Pancreas (tissue), 10 donors: ENCODE measurements at places on chromosomes 7 and 10. TPM values are rescaled to one million over a fixed set of nuclear protein-coding genes. Genes with fewer than 3 reads are reported as not detected.

- DNase-seq: no peak
Observed at GRCh38 chr10:12965571-12965970, 35.9 kb downstream of the CCDC3 start.

DNA sequence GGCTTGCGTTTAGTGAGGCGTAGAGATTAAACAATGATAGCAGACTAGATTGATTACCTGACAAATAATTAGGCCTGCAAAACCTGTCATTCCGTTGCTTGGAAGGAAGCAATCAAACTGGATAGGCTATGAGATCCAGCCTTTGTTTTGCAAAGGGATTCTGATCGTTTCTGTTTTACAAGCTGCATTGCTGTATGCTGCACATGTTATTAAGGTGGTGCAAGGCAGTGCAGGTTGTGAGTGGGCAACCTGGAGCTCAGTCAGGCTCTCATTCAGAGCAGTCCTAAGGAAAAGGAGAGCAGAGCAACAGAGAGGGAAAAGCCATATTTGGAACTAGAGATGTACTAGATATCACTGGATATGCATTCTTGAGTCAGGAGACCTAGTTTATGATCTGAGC lies 6.9 kb upstream of the NOBOX start:
- DNase-seq: no peak

- no peak for DNase-seq
Observed at GRCh38 chr10:92110039-92110794, 180.7 kb downstream of the CPEB3 start.

- DNase-seq: no peak
Observed at GRCh38 chr10:109959259-109960145, 36.2 kb upstream of the XPNPEP1 start.

GRCh38 chr10:111934931-111935330 lies 248.6 kb downstream of the GPAM start:
- DNase-seq: no peak

- no peak for DNase-seq
Observed at GRCh38 chr10:36111676-36112075, 469.6 kb upstream of the FZD8 start.

DNA sequence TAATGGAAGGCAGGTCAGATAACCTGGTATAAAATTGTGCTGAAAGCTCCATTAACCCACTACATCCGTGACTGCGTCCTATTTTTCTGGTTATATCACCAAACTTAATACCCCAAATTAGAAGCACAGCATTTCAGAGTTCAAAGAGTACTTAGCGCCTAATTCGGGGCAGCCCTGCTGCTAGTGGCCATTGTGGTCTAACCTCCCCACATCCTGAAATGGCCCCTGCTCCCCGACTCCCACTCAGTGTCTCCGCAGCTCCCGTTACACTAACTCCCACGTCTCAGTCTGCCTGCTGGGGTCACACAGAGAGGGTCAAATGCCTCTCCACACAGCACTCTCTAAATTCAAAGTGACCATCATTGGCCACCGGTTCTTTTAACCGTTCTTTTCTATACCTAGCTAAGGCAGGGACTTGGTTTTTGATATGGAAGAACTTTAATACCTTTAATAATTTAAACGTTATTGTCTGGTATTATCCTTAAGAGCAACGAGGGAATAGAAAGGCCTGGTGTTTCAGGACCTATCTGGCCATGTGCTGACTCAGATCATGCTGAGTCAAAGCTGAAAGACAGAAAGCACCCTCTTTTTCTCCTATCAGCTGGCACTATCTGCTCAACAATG lies 117.1 kb downstream of the KMT2E start:
- DNase-seq: no peak

DNA sequence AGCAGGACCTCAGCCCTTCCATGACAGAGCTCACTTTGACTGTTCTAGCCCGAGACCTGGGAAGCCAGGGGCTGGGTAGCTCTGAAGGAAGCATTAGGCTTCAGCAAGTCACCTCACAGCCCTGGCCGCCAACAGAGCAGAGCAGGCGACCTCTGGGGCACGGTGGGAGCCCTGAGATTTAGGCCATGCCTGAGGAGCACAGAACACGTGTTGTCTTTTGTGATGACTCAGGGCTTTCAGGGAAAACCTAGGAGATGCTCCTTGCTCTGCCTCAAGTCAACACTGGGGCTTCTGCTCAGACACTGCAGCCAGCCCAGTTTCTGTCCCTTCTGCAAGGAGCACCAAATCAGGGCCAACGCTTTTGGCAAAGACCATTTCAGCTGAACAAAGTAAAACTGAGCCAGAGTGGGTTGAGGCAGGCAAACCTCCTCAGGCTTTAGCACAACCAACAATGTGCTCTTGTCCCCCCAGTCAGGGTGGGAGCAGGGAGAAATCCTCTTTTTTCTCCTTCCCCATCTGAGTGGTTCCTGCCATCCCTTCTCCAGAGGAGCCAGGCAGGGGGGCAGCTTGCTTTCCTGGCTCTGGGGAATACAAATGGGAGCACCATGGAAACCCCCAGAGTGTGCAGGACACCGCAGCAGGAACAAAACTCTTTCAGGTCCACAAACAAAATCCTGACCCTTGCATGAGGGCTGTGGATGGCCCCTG lies 14.4 kb downstream of the CAMK2G start:
- no peak for DNase-seq

DNA sequence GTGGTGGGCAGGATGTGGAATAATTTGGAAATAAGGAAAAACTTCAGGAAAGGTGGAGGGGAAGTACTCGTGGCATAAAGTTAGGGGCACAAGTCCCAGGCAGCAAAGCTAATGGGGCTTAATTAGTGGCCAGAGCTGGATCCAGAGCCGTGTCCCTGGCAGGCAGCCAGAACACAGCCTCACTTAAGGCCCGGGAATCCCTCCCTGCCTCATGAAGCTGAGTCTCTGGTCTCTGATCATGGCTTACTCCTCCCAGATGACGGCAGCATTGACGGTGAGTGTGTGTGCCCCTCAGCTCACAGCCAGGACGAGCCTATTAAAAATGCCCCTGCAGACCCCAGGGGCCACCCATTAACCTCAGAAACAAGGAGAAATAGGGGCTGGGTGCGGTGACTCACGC lies 48.2 kb upstream of the NPTX2 start:
- DNase-seq: no peak

DNA sequence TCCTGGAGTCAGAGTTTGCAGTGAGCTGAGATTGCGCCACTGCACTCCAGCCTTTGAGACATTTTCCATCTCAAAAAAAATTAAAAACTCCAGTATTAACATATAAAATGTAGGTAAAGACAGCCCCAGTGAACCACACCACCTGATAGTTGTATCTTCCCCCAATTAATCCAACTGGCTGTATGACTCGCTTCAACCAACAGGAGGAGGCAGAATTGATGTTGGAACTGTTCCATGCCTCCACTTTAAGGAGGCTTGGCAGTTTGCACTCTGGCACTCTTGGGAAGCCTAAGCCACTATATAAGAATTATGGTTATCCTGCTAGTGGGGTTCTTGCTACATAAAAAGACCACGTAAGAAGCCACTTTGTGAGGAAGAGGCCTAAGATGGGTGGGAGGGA lies 72.7 kb downstream of the STK17A start:
- DNase-seq: no peak

GRCh38 chr7:6705959-6706665 lies 635 bp downstream of the ZNF12 start:
- DNase-seq: peak; percentile 70

- DNase-seq: no peak
Observed at GRCh38 chr7:55556031-55556430, 16.3 kb downstream of the VOPP1 start.

- no peak for DNase-seq
Observed at GRCh38 chr10:61894133-61894532, 7.4 kb upstream of the ARID5B start.

GRCh38 chr10:3220853-3221252 lies 48.3 kb upstream of the PITRM1 start:
- no peak for DNase-seq

- DNase-seq: no peak
Observed at GRCh38 chr7:35241884-35242283, 12.0 kb downstream of the TBX20 start.

The LIPN gene
- not detected for polyA plus RNA-seq

The CDHR3 gene
- 3.7 TPM for polyA plus RNA-seq

The SHTN1 gene
- 17.3 TPM for polyA plus RNA-seq

The KCND2 gene
- polyA plus RNA-seq: 0.11 TPM

The CCDC3 gene
- 4.7 TPM for polyA plus RNA-seq

The NUTM2D gene
- polyA plus RNA-seq: 4.3 TPM

The GIMAP1 gene
- 1.5 TPM for polyA plus RNA-seq

The RSU1 gene
- polyA plus RNA-seq: 14.7 TPM
